ENCODE measurements at places on chromosomes 5 and 9.

DNA sequence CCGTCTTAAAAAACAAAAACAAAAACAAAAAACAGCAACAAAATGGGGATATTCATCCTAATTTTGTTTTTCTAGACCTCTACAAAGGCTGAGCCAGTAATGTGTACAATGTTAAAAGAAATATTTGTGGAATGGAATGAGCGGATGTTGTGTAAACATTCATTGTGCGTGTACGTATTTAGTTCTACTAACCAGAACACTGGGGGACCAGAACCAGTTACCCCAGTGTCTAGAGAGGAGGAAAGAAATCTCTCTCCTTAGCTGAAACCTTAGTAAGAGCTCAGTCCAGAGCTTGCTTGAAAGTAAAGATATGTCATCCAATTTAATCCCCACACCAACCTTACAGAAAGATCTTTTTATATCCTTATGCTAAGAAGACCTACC lies 106.7 kb upstream of the CPEB4 start:
- DNase-seq, result no peak

DNA sequence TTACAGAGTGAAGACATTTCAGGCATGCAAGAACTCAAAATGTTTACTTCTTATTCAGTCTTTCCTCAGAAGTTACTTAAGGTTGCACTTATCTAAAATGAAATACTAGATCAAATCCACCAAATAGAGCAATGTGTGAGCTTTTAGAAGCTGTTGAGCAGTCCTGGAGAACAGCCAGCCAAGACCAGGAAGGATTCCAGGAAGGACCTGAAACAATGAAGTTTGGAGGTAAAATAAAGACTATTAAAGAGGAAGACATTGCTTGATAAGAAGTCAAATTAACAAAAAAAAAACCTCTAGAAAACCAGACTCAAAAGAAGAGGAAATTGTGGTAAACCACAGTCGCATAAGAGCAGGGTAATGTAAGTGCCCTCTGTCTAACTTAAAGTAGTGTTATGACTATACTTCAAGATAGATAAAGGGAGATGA lies 156.2 kb upstream of the S1PR3 start:
- DNase-seq, result no peak

DNA sequence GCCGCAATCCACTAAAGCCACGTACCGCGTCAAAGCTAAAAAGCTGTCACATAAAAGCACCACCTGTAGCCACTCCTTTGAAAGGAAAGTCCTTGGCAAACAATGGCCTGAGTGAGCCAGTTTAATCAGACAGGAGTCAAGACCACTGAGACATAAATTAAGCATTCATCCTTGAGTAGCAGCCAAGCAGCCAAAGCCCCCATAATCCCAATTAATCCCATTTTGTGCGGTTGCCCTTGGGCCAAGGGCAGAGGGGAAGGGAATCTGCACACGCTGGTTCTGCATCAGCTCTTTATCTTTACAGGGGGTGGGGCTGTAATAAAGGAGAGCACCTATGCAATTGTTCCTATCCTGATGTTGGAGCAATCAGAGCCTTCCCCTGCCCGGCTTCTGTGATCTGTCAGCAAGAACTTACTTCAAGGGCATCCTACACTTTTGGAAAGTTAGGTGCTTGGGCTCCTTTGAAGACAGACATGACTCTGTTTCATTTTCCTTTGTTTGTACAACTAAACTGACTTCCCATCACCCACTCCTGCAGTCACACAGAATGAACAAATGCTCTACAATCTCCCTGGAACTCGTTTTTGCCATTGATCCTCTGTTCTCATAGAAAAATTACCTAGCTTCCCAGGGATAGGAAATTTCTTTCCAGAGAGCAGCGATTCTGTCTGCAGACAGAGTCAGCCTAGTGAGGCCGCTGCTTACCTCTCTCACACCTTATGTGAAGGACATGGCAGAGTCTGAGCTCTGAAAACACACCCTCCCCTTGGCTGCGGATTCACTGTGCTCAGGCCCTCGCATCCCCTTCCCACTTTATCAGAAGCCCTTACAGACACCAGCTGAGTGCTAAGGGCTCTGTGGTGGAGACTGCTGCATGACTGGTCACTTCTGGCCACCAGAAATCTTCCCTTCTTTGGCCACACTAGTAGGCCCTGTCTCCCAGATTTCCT lies 116.2 kb upstream of the TBCA start:
- DNase-seq, result no peak

DNA sequence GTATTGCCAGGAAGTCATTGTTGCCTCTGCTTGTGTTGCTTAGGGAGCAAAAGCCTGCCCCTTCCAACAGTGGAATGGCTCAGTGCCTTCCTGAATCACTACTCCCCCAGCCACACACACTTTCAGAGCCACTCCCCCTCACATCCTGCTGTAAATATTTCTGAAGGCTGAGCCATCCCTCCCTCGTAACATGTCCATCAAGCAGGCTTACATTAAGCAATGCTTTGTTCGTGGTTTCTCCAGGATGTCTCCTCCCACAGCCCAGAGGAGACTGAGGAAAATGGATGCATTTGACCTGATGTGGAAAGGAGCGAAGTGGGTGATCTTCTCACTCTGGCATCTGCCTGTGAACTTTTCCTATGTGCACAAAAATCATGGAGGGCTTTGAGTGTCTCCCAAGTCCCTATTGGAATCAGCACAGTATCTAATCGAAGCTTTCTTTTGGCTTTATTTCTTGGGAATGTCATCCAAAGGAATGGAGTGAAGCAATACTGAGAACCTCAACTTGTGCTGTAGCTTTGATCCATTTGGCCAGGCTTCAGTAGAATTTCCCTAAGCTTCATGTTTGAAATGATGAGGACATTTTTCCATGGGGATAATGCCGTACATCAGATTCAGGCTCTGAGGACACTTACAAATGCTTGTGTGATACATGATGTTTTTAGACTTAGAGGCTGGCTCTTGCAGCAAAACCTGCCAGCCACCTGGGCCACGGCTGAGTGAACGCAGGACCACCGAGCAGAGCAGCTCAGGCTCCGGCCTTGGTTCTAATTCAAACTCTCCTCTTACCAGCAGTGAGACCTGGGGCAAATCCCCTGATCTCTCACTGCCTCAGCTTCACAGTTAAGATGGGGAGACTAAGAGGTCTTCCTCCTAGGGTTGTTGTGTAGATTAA lies 389.1 kb downstream of the ENC1 start:
- DNase-seq, result peak; percentile 87

GRCh38 chr5:151067632-151068432 lies 13.0 kb downstream of the TNIP1 start:
- no peak for DNase-seq

GRCh38 chr5:31404325-31404724 lies 127.6 kb downstream of the DROSHA start:
- DNase-seq, result no peak

- no peak for DNase-seq
Observed at GRCh38 chr5:147935032-147935431, 28.7 kb upstream of the C5orf46 start.

- peak; percentile 93 for DNase-seq
Observed at GRCh38 chr5:177546258-177546741, 8.1 kb downstream of the FAM193B start.

- DNase-seq, result no peak
Observed at GRCh38 chr5:56244627-56245026, 11.5 kb upstream of the ANKRD55 start.

- DNase-seq, result no peak
Observed at GRCh38 chr9:124447297-124447661, 3.0 kb upstream of the ADGRD2 start.

GRCh38 chr9:259405-260404 lies 45.0 kb downstream of the DOCK8 start:
- DNase-seq, result no peak

- DNase-seq, result no peak
Observed at GRCh38 chr5:110718311-110718710, 8.2 kb downstream of the TMEM232 start.

DNA sequence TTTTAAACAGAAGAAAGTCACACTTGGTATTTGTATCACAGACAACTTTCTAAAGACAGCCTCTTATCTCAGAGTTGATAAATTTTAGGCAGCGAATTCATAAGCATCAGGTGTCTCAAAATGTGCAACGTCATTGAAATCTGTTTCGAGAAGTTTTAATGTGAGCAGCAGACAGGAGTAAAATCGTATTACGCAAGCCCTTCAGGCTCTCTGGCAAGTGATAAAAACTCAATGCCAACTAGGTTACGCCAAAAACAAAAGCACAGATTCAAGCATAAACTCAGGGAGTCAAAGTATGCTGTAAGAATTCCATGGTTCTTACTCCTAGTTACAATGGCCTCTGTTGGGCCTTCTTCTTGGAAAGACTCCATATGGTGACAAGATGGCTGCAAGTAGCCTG lies 244.7 kb downstream of the SEMA5A start:
- peak; percentile 26 for DNase-seq

DNA sequence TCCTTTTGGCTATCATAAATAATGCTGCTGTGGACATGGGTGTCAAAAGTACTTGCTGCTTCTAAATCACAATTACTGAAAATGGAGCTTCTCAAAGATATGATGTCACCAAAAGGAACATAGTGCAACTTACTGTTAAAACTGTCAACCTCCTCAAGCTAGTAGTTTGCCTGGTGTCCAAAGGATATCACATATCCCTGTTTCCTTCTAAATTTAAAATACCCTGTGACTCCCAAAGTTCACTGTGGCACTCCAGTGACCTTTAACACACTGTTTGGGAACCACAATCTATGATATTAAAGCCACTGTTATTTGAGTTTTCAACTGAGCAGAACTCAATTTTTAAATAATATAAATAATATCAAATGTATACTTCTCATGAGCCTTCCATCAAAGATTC lies 18.2 kb downstream of the GLIS3 start:
- DNase-seq, result no peak

DNA sequence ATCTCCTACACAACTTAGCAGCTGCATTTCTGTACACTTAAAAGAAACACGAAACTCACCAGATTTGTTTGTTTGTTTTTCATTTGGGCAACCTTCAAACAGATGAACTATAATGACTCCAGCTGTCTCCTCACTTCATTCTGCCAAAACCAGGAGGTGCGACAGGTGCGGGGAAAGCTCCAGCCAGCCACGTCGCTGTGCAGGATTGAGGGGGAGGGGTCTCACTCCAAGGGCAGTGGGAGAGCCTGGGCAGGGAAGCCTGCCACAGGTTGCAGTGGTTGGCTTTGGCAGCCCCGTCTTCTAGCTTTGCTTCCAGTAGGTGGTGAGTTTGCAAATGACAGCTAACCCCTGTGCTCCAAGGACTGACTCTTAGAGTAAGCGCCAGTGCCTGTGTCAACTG lies 215.8 kb downstream of the CEMIP2 start:
- DNase-seq, result no peak

- no peak for DNase-seq
Observed at GRCh38 chr5:1447671-1448361, 2.6 kb upstream of the SLC6A3 start.

- peak; percentile 47 for DNase-seq
Observed at GRCh38 chr5:73229271-73229670, 56.3 kb downstream of the TMEM174 start.

DNA sequence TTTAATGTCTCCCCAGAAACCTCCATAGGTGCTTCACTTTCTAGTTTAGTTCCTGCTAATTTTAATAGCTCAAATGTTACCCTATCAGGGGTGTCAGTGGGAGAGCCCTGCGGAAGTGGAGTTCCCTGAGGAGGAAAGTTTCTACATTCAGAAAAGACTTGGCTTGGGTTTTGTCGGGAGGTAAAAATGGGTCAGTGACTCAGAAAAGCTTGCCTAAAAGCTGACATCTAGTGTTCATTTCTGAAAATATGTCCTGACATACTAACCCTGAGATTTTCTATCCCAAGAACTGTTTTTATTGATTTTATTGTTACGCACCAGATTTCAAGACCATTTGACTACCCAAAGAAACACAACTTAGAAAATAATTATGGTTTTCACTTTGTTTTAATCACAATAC lies 40.9 kb upstream of the GLDC start:
- DNase-seq, result peak; percentile 40

- peak; percentile 80 for DNase-seq
Observed at GRCh38 chr5:151115272-151115905, 34.6 kb upstream of the TNIP1 start.

DNA sequence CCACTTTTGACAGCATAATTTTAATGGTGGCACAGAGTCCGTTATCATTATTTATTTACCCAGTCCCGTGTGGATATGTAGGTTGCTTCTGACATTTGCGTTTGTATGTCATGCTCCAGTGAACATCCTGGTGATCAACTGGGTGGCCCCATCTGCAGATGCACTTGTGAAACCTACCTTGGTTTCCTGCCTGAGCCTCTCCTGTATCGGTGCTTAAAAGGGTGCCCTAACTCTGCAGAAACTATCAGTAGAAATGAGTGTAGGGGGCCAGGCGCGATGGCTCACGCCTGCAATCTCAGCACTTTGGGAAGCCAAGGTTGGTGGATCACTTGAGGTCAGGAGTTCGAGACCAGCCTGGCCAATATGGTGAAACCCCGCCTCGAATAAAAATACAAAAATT lies 92.1 kb upstream of the IER5L start:
- DNase-seq, result no peak

DNA sequence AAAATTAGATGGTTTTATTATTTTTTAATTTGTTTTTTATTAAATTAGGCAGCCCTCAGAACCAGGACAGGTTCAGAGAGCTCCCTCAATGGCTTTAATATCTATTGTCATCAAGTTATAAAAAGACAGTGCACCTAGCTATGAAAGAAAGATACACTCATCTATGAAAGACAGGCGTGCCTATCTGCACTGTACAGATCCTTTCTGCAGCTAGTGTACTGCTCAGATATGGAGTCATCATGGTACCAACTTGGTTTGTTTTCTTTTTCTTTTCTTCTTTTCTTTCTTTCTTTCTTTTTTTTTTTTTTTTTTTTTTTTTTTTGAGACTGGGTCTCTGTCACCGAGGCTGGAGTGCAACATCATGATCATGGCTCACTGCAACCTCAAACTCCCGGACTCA lies 54.8 kb upstream of the GPBP1 start:
- no peak for DNase-seq

- DNase-seq, result no peak
Observed at GRCh38 chr9:135782946-135783345, 81.0 kb downstream of the KCNT1 start.

DNA sequence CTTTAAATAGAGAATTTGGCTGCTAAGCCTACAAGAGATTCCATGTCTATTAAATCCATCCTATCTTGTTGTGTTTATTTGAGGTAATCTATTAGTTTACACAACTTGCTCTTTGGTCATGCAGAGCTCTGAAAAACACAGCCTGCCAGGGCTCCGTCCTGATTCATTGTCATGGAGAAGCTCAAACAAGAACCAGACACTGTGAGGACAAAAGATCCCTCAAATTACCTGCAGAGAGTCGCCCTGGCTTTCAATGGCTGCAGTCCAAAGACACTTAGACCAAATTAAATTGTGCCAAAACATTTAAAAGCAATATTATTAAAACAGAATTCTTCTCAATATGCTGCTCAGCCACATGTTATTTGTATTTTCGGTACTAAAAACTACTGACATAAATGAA lies 60.1 kb downstream of the CDH18 start:
- no peak for DNase-seq

DNA sequence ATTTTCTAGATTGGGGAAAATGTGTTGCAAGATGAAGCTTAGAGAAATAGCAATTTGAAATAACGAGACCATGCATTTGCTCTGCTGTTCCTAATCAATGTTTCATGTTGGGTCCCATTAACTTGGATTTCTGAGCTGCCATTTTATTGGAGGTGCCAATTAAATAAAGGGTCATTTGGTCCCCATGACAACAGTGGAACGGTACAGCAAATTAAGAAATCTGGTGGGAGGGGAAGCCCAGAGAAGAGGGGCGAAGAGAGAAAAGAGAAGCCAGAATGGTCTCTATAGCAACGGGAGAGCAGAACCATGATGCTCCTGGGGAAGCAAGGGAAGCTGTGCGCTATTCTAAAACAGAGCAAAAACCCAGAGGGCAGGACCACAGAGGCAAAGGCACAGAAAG lies 120.2 kb downstream of the ENTREP1 start:
- no peak for DNase-seq

GRCh38 chr9:106718936-106719335 lies 144.0 kb upstream of the ZNF462 start:
- peak; percentile 36 for DNase-seq

All from AG08395 (cell line).